CD4-positive, alpha-beta T cell treated with Interleukin-1 beta for 1 hour (primary cell): ENCODE measurements at places on chromosomes 12 and 14.

DNA sequence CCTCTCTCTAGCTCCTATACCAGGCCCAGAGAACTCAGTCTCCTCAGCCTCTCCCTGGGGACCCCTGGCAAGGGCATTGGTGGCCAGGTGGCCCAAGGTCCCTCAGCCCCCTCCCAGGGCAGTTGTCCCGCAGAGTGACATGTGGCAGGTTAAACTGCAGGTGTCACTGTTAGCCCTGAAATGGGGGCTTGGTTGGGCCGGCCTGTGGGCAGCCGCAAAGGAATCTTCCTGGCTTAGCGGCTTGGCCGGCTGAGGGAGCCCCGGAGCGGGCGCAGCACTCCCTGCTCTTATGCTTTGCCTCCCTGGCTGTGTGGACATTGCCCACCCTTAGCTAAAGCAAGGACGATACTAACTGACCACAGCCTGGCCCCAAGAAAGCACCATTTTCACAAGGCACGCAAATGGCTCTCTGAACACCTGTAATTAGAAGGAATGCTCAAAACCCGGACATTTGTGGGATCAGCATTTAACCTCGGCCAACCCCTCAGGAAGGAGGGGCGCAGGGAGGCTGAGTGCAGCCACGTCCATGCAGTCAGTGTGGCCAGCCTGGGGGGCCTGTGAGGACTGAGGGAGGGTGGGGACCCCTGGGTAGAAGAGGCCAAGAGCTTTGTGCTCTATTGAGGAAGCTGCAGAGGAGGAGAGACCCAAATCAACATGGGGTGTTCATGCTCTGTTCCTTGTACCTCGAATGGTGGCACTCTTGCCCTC, 82.2 kb downstream of the PAPOLA start:
- no peak for DNase-seq

DNA sequence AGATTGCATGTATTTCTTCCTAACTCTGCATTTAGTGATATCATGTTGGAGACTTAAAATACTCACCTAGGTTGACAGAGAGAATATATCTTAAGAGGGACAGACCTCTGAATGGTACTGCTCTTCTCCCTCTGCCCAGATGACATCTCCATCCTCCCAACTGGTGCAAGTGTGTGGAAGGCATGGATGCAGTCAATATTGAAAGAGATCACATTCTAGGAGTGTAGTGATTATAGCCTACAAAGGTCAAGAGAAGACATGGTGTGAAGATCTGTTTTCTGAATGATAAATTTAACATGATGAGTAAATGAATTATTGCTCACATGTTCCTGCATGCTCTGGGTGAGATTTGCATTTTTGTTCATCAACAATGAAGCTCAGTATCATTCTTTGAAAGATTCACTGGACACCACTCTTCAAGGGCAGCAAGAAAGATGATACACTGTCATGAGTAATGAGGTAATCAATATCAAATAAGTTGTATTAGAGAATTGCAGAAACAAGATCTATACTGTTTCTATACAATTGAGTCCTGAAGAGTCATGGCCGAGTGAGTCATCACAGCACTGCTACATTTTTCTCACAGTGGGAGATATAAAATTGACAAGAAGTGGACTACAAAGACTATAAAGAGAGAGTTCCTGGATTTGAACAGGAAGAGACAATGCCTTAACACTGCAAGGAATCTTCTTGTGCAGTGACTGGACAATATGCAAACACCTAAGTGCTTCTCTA, 183.3 kb upstream of the KRR1 start:
- no peak for DNase-seq

GRCh38 chr14:92459030-92459949, 54.3 kb upstream of the RIN3 start:
- DNase-seq, result no peak

GRCh38 chr12:52395761-52396434, 10.2 kb downstream of the KRT82 start:
- no peak for DNase-seq

DNA sequence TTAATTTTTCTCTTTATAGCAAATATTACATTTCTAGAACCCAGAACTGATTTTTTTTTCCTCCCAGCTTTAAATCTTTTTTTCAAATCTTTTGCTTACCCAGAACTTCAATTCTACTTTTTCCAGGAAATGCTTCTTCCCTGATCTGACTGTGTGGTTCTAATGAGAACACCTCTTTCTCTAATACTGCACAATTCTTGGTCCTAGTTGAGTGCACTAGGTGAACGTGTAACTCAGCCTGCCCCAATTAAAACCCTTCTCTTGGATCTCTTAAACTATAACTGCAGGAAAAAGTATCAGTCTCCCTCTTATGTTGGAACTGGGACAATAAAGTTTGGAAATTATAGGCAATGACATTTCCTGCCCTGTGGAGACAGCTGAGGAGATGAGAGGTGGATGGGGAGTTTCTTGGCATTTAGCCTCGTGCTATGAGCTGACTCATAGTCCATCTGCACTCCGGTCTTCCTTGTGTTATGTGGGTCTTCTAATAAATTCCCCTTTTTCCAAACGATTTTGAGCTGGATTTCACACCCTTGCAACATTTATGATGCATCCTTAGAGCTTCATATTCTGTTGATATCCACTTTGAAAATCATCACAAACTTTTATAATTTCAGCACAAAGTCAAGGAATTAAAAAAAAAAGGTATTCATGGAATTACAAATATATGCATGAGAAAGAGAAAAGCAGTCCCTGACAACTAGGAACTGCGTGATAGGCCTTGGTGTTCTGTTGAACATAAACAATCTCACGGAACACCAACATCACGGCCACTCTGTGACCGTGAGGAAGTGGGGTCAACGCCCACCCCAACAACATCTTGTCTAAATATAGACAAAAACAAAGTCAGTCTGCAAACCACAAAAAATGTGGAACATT, 52.4 kb downstream of the BRMS1L start:
- DNase-seq, result no peak

DNA sequence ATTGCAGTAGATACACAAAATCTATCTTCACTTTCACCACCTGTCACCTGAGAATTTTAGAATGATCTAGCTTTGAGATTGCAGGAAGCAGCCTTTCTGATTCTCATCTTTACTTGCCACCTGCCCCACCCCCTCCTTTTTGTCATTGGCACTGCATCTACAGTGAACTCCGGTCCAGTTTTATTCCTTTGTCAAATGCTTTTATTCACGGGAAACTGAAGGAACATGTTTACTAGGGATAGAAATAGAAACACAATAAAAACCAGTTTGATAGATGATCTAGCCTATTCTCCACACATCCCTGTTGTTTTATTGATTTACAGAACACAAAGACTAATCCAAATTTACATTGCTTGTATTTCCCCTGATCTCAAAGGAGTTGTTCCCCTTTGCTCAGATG, 471.7 kb upstream of the STXBP6 start:
- DNase-seq, result no peak

DNA sequence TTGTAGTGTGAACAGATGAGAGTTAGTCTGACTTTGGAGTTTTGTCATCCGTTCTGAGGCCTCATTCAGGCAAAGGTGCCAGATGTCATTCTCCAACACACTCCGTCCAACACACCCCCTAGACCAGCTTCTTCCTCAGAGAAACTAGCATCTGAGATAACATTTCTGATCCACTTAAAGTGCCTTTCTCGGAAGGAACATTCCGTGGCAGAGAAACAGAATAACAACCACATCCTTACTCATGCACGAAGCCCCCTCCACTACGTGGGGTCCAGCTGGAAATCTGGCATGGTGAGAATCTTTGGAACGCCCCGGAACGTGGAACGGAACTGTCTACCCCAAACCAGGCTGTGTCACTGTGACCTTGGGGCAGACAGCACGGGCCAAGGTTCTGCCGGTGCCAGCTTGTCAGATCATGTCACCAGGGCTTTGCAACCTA, 17.0 kb upstream of the BCL7A start:
- no peak for DNase-seq

DNA sequence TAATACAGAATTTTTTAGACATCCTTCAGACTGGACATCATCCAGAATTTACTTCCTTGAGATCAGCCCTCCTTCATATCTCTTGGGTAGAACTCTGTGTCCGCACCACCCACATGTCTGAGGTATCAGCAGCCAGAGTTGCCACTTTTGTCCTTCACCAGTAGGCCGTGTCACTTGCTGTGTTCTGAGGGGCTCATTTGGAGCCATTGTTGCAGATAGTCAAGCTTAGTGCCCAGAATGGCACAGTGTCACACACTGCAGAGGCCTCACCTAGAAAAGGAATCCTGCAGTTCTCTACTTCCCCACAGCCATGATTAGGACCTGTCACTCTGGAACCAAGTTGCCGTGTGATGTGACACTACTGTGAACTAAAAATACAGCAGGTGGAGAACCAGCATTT, 36.9 kb upstream of the KCNK13 start:
- DNase-seq, result no peak

GRCh38 chr12:64672925-64673409, 62.7 kb downstream of the RASSF3 start:
- DNase-seq, result peak; percentile 24

GRCh38 chr14:89277203-89277602, 139.8 kb downstream of the FOXN3 start:
- no peak for DNase-seq

GRCh38 chr14:20409226-20409625, 4.1 kb downstream of the TEP1 start:
- DNase-seq, result no peak

GRCh38 chr12:108784270-108784669, 53.0 kb upstream of the CORO1C start:
- no peak for DNase-seq

DNA sequence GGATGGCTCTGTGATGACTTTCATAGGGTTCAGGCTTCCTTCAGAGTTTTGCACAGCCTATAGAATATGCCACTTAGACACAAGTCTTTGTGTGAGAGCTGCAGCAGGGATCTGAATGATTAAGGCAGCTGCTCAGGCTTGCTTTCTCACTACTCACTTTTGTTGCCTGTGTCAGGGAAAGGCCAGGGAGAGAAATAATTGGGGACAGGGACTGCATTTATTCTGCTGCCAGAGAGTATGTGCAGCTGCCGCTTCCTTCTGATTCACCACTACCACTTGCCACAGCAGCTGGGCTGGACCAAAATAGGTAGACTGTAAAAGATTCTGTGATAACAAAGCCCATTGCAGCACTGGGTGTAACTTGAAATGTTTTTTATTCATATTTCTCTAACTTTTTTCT, 49.7 kb downstream of the TRMT5 start:
- no peak for DNase-seq

DNA sequence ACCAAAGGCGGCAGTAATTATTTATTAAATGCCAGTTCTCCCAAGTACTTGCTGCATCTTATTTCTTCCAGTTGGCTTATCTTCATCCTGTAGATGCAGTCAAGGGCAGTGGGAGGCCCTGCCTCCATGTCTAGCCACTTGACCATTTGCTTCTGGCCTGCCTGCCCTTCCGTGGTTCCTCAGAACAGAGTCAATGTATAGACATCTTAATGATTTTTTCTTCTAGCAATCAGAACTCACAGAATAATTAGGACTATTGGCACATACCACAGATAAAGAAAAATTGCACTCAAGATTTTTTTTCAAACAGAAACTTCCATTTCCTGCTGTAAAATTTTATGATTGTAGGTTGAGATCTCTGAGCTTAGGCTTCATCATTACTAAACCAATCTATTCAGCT, 20.9 kb downstream of the NR1H4 start:
- DNase-seq, result no peak

DNA sequence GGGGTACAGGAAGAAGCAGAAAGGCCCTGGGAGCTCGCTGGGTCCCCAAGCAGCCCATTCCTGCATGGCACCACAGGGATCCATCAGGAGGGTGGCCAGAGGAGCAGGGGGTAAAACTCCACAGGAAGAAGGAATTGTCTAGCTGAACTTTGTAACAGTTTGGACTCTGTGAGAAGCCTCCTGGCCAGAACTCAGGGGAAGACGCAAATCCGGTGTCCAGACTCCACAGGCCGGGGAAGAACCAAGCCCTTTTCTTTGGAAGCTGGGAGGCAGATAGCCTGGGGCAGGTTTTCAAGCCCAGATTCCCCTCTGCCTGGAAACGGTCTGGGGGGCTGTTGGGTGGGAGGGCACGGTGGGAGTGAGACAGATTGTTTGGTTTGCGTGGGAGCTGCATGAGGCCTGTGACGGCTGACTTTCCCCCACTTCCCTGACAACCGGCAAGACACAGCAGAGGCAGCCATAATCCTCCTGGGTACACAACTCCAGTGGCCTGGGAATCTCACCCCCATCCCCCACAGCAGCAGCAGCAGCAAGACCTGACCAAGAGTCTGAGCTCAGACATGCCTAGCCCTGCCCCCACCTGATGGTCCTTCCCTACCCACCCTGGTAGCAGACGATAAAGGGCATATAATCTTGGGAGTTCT, 16.7 kb downstream of the GPHB5 start:
- DNase-seq, result no peak

- DNase-seq, result no peak
Observed at GRCh38 chr12:42904683-42905418, 315.3 kb upstream of the PRICKLE1 start.

- no peak for DNase-seq
Observed at GRCh38 chr12:233615-233968, 19.6 kb upstream of the SLC6A12 start.
